ENCODE measurements at places on chromosomes 5 and 9. TPM values are rescaled to one million over a fixed set of nuclear protein-coding genes. Genes with fewer than 3 reads are reported as not detected.

The TAF1L gene
- total RNA-seq: not detected

The GCNT4 gene
- 0.28 TPM for total RNA-seq

The C5orf52 gene
- not detected for total RNA-seq

The HSPA9 gene
- 340 TPM for total RNA-seq

The ZNF618 gene
- total RNA-seq: 0.25 TPM

The C9orf153 gene
- 0.41 TPM for total RNA-seq

The NUTM2G gene
- total RNA-seq: not detected

The GRM6 gene
- not detected for total RNA-seq

- H3K27me3 ChIP-seq: peaks cover under 1% of the 10 kb centered on the region
- no peak overlapping the region for H3K27ac ChIP-seq
- peaks cover 30% of the 10 kb centered on the region for H3K4me1 ChIP-seq
- no peak for DNase-seq
These were observed 68.8 kb upstream of the SSBP2 start for GRCh38 chr5:81819556-81820317.

GRCh38 chr5:128979761-128980160, 14.5 kb downstream of the SLC27A6 start:
- no peak overlapping the region for H3K27ac ChIP-seq
- DNase-seq: no peak
- H3K4me3 ChIP-seq: no peak overlapping the region
